ENCODE measurements at places on chromosomes 11 and 22.
A peak's percentile ranks its signal among the peaks of the same experiment; 100 is the strongest.

- H3K36me3 ChIP-seq: no peaks in the 10 kb centered on the region
- no peak overlapping the region for H3K4me3 ChIP-seq
- H3K27me3 ChIP-seq: no peaks in the 10 kb centered on the region
- peaks cover 3% of the 10 kb centered on the region for H3K4me1 ChIP-seq
These were observed 21.4 kb upstream of the PISD start for GRCh38 chr22:31683181-31684105.

DNA sequence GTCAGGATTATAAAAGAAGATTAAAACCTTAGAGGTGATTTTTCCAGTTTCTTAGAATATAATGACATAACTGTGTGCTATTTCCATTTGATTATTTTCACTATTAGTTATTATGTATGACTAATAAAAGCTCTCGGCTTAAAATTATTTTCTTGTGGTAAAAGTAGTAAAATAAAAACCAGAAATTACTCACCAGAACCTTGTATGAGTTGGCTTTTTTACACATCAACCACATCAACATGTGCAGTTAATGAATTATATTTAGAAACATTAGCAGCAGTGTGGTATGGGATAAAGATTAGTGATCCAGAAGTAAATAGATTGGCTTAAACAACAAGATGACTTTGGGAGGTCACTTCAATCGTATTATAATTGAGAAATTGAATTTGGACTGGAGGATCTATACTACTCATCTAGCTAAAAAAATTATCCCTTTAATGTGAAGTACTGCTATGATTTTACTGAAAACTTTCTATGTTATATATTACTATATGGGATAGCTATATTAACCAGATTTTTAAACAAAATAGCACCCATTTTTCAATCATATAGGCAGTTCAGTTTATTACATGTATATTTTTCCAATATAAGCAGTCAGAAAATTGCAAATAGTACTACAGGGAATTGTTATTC lies 2.8 kb upstream of the BCO2 start:
- no peak for DNase-seq
- no peaks in the 10 kb centered on the region for H3K36me3 ChIP-seq
- H3K4me3 ChIP-seq: no peak overlapping the region
- no peak overlapping the region for H3K27ac ChIP-seq

- H3K4me1 ChIP-seq: peaks cover 24% of the 10 kb centered on the region
- H3K27ac ChIP-seq: peak overlapping the region; percentile 61
- no peak overlapping the region for H3K4me3 ChIP-seq
- no peaks in the 10 kb centered on the region for H3K36me3 ChIP-seq
- DNase-seq: no peak
These were observed 2.5 kb upstream of the DNAL4 start for GRCh38 chr22:38796262-38796957.

DNA sequence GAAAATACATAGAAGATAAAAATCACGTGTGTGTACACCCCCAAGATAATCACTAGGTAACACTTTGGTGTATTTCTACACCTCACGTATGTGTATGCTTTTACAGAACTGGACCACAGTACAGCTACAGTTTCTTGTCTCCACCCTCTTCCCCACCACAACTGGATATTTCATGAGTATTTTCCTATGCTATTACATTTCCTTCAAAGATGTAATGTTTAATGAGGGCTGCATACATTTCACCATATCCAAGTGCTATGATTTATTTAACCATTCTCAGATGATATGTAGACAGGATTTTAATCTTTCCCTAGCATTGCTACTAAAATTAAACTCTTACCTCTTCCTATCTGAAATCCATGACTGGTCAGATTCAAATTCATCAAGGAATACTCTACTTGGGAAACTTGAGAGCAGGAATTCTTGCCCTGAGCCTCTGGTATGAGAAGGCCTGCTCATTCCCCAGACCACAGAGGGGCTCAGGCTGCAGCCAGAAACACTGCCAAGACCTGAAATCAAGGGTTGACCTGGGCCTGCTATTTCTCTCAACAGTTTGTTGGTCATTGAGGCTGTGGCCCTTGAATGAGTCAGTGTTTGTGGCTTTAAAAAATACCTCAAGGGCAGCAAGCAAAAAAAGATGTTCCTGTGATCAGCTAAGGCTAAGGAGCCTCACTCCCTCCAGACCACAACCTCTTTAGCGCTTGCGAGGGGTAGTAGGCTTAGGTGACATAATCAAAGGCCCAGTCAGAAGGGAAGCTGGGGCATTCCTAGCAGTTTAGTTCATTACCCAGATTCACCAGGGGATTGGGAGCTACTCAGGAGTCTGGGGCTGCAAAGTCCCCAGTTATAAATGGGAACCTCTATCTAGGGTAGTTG lies 55.5 kb downstream of the ABTB2 start:
- no peak overlapping the region for H3K4me3 ChIP-seq
- DNase-seq: no peak
- no peaks in the 10 kb centered on the region for H3K27me3 ChIP-seq

DNA sequence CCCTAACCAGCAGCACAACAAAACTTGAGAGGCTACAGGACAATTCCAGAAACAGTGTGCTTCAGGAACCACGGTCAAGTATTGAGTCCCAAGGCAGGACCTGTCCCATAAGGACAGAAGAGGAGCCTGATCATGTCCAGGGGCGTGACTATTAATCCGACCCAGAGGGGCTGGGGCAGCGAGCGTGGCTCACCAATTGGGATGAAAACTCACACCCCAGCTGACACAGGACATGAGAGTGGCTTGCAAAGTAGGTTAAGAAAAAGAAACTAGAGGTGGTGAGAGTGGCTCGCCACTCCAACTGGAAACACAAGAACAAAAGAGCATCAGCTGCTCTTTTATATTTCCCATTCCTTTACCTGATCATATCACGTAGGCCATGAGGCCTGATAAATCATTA lies 16.0 kb upstream of the FEZ1 start:
- no peak overlapping the region for H3K4me3 ChIP-seq
- peaks cover 57% of the 10 kb centered on the region for H3K4me1 ChIP-seq
- no peaks in the 10 kb centered on the region for H3K36me3 ChIP-seq
- no peak for DNase-seq
- H3K27ac ChIP-seq: peak overlapping the region; percentile 94

GRCh38 chr22:50247748-50248147 lies 2.9 kb upstream of the TUBGCP6 start:
- peak overlapping the region; percentile 36 for H3K4me3 ChIP-seq
- H3K27ac ChIP-seq: peak overlapping the region; percentile 90
- H3K36me3 ChIP-seq: no peaks in the 10 kb centered on the region
- DNase-seq: peak; percentile 72

GRCh38 chr22:24165673-24166072 lies 15.6 kb upstream of the SUSD2 start:
- H3K4me3 ChIP-seq: no peak overlapping the region
- no peak overlapping the region for H3K27ac ChIP-seq
- H3K4me1 ChIP-seq: peaks cover 39% of the 10 kb centered on the region
- H3K36me3 ChIP-seq: peaks cover 59% of the 10 kb centered on the region
- no peaks in the 10 kb centered on the region for H3K27me3 ChIP-seq

DNA sequence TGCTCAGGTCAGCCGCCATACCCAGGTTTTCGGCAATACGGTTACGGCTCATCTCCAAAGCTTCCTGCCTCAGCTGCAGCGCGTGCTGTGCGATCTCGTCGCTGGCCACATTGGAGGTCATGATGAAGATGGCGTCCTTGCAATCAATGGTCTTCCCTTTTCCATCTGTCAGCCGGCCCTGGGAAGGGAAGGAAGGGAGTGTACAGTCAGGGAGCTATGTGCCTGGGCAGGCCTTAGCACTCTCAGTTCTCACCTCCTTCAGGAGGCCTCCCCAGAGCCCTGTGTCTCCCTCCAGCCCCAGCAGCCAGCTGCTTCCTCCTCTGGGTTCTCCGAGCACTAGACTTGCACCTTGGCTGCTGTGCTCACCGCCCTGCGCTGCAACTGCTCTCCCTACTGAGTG lies 51.5 kb upstream of the PHOX2A start:
- H3K27me3 ChIP-seq: no peaks in the 10 kb centered on the region
- H3K4me3 ChIP-seq: no peak overlapping the region
- H3K27ac ChIP-seq: no peak overlapping the region

DNA sequence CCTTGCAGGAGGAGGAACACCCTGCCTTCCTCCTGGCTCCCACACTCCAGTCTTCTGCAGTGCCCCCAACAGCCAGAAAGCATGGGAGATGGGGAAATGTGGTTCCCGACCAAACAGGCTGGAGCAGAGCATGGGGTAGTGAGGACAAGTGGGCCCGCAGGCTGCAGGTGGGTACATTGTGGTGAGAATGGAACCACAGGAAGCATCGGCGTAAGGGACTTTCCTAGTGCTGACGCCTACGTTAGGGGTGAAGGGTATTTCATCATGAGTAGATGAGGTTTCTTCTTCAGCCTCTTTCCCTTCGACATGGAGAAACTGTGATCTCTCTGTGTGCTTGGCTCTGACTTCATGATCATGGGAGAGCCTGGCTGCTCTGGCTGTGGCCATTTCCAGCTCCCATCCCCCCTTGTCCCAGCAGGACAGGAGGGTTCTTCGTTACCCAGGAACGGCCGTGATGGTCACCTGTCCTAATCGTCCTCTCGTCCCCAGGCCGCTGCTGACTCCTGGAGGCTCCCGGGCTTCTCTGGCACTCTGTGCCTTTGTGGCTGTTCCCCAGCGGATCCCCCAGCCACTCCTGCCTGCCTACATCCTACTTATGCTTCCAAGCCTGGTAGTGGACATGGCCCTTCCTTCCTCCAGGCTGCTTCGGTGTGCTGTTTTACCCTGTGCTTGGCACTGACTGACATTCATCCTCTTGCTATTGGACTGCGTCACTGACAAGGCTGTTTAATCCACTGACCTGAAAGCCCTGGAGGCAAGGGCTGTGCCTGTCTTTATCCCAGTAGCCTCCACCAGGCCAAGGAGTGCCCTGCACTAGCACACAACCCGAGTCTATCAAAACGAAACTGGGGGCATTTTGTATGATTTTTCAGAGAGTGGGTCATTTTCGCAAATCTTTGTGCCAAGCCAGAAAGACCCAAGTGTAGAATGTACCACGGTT lies 65.2 kb upstream of the CECR2 start:
- H3K4me1 ChIP-seq: peaks cover 21% of the 10 kb centered on the region
- H3K4me3 ChIP-seq: peak overlapping the region; percentile 54
- no peaks in the 10 kb centered on the region for H3K36me3 ChIP-seq
- H3K27ac ChIP-seq: peak overlapping the region; percentile 92
- DNase-seq: no peak

DNA sequence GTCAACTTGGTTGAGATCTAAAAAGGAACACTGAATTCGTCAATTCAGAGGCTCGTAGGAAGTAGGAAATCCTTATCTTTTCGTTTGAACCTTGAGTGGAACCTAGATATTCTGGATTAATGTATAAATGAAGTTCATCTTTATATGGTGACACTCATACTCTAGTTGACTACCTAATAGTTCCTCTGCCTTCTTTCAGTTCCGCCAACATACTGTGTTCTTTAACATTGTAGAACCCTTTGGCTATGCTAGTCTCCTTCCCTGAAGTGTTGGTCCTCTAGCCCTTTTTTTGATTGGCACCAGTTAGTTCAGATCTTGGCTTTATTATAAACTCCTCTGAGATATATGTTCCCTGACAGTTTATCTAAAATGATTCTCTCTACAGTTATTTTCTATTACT lies 1.5 kb downstream of the ATM start:
- H3K4me3 ChIP-seq: no peak overlapping the region
- no peak overlapping the region for H3K27ac ChIP-seq
- peaks cover 47% of the 10 kb centered on the region for H3K4me1 ChIP-seq
- no peaks in the 10 kb centered on the region for H3K27me3 ChIP-seq

- H3K27ac ChIP-seq: no peak overlapping the region
- no peak overlapping the region for H3K4me3 ChIP-seq
- H3K4me1 ChIP-seq: no peaks in the 10 kb centered on the region
These were observed 347.6 kb downstream of the LUZP2 start for GRCh38 chr11:24844406-24844805.

DNA sequence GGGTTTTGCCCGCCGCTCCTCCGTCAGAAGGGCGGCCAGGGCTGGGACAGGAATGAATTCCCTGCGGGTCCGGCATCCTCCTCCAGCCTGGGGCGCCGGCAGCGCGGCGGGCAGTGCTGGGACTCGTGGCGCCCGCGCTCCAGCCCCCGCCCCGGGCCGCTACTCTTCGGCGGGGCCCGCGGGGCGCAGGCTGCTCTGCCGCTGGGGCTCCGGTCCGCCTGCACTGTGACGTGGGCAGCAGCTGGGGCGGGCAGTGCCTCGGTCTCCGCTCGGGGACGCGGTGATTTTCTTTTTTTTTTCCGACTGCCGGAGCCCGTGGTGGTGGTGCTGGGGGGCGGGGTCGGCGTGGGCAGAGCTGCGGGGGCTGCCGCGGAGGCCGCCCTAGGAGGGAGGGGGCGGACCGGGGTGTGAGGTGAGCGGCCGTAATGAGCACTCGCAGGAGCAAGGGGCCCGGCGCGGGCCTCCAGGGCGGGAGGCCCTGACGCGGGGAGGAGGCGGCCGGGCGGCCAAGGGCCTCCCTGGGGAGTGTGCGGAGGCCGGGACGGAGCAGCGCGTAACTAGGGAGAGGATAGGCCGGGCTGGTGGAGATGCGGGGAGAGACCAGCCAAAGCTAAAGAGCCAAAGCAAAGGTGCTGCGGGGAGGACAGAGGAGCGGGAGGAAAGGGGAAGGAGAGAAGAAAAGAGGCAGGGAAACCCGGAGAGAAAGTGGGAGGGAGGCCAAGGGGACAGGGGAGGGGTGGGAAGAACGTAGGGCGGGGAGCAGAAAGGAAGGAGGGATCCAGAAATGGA lies 73.3 kb upstream of the ZBED5 start:
- H3K27ac ChIP-seq: no peak overlapping the region
- H3K27me3 ChIP-seq: peaks cover 17% of the 10 kb centered on the region
- no peaks in the 10 kb centered on the region for H3K36me3 ChIP-seq
- peak overlapping the region; percentile 90 for H3K4me3 ChIP-seq
- DNase-seq: peak; percentile 32

DNA sequence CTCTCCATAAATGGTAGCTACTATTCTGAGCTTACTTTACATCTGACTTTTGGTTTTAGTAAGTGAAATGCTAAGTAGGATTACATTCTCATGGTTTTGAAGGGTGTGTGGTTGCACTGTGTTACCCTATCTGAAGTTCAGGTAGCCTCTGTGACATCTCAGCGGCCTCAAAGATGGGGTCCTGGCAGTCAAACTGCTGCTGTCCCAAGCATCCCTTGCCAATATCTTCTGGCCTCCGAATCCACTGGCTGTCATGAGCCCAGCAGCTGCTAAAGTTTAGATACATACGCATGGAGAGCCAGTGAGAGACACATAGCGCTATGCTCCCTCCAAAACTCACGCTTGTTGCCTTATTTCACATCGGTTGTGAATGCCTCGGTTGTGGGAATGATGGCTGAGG lies 34.9 kb downstream of the UBASH3B start:
- H3K4me3 ChIP-seq: peak overlapping the region; percentile 64
- peak overlapping the region; percentile 93 for H3K27ac ChIP-seq
- H3K27me3 ChIP-seq: no peaks in the 10 kb centered on the region
- H3K36me3 ChIP-seq: no peaks in the 10 kb centered on the region
- no peak for DNase-seq
- H3K4me1 ChIP-seq: peaks cover 46% of the 10 kb centered on the region

Data from naive thymus-derived CD8-positive, alpha-beta T cell (primary cell).